ENCODE measurements at places on chromosomes 6 and 20. TPM values are rescaled to one million over a fixed set of nuclear protein-coding genes. Genes with fewer than 3 reads are reported as not detected.
A peak's percentile ranks its signal among the peaks of the same experiment; 100 is the strongest.

DNA sequence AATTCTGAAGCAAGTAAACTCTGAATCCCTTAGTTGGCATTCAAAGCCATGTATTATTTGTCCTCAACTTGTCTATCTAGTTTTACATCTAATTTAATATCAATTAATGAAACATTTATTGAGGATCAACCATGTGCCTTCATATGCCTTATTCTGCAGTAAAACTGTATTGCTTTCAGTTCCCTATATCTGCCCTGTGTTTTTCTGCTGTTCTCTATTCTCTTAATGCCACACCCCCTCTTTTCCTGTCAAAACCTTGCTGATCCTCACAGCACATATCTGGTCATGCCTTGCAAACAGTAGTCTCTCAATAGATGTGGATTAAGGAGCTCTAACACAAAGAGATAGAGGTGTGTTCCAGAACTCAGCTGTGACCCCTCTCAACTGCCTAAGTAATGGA is 2.0 kb downstream of the FIG4 start:
- no peak for DNase-seq

- DNase-seq, result no peak
These were observed 74.0 kb downstream of the GRM4 start for GRCh38 chr6:34071884-34072379.

GRCh38 chr6:169425628-169426370 is 172.2 kb upstream of the THBS2 start:
- no peak for DNase-seq

The OR2B2 gene
- not detected for polyA plus RNA-seq

DNA sequence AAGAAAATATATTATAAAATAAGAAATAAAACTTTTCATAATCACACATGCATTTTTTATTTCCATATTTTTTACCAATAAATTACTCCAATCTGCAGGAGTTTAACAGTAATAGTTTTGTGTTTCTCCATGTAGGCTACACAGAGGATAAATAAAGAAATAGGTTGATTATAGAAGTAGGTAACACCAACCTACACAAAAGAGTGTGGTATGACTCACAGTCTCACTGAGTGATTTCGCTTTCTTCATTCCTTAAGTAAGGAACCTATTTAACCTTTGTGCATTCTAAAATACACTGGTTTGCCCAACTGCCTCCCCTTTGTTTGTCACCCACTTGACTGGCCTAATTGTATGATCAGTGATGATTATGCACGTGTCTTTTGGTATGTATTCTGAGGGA is 244.2 kb upstream of the RIMS1 start:
- no peak for DNase-seq

- DNase-seq, result no peak
These were observed 91.8 kb downstream of the PLEKHG1 start for GRCh38 chr6:150691463-150691862.

DNA sequence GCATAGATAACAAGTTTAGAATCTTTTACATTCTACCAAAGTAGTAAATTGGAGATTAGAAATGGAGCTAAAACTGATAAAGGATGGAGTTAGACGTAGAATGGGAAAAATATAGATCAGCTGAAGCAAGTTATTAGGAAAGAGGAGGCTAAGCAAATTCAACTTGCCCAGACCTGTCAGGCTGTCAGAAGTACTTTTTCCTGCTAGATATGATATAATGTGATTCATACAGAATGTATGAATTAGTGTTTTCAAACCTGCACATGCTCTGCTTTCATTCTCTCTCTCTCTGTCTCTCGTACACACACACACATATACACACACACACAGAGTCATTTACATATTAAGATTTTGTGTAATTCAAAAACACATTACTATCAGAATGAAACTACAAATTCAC is 133.2 kb upstream of the HDGFL1 start:
- no peak for DNase-seq

DNA sequence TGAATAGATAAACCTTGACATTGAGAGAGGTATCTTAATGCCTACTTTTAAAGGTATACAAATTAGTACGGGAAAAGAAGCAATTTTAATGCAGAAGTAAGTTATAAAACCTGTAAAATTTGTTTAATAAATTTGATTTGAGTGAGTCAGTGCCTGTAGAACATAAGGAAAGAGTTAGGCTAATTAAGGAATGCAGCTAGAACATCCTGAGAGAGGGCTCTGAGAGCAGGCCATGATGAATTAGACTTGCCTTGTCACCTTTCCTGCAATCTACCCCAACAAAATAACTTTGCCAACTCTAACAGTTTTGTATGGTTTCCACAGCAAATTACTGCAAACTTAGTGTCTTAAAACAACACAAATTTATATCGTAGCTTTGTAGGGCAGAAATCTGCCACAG is 700.8 kb downstream of the RFPL4B start:
- DNase-seq, result peak; percentile 58

The THEMIS gene
- 0.33 TPM for polyA plus RNA-seq

All from GM23248 (cell line).